Endothelial cell of umbilical vein (primary cell): ENCODE measurements at places on chromosomes 6 and 20. TPM values are rescaled to one million over a fixed set of nuclear protein-coding genes. Genes with fewer than 3 reads are reported as not detected.
A peak's percentile ranks its signal among the peaks of the same experiment; 100 is the strongest.

The GINS1 gene
- 19.4 and 26.3 TPM in 2 replicates for total RNA-seq

The SLC13A3 gene
- total RNA-seq: 0.09 and 0.40 TPM in 2 replicates

The TAAR8 gene
- not detected in 2 replicates for total RNA-seq

The KCNK16 gene
- not detected in 2 replicates for total RNA-seq

The MYB gene
- total RNA-seq: 0.53 and 0.58 TPM in 2 replicates

The CAGE1 gene
- total RNA-seq: not detected in 2 replicates

GRCh38 chr6:100559859-100560258 lies 95.1 kb upstream of the SIM1 start:
- H3K27me3 ChIP-seq: no peaks in the 10 kb centered on the region
- no peak overlapping the region for H3K27ac ChIP-seq
- H3K4me3 ChIP-seq: no peak overlapping the region

GRCh38 chr6:141482796-141483597 lies 649.7 kb upstream of the GJE1 start:
- no peak for DNase-seq
- H3K27me3 ChIP-seq: no peaks in the 10 kb centered on the region
- peaks cover 14% of the 10 kb centered on the region for H3K4me1 ChIP-seq
- H3K36me3 ChIP-seq: no peaks in the 10 kb centered on the region
- peak overlapping the region; percentile 25 for H3K27ac ChIP-seq

DNA sequence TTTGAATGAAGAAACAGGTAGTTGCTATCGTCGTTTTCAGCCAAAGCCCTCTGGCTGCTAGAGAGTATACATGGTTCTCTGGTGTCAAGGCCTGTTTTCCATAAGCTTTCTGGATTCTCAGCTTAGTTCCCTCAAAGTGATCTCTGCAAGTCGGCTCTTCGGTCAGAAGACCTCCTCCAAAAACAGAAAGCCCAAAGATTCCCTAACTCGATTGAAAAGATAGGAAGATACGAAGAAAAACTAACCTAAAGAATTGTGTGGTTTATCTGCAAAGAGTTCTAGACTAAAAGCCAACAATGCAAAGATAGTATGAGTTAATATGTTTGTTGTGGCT lies 545 bp upstream of the ASCC3 start:
- H3K27me3 ChIP-seq: no peaks in the 10 kb centered on the region
- peak overlapping the region; percentile 65 for H3K4me3 ChIP-seq
- no peak overlapping the region for H3K27ac ChIP-seq
- H3K4me1 ChIP-seq: peaks cover 16% of the 10 kb centered on the region

GRCh38 chr6:138765896-138766655 lies 7.5 kb upstream of the CCDC28A start:
- peaks cover 32% of the 10 kb centered on the region for H3K4me1 ChIP-seq
- H3K36me3 ChIP-seq: no peaks in the 10 kb centered on the region
- H3K4me3 ChIP-seq: no peak overlapping the region
- no peaks in the 10 kb centered on the region for H3K27me3 ChIP-seq

DNA sequence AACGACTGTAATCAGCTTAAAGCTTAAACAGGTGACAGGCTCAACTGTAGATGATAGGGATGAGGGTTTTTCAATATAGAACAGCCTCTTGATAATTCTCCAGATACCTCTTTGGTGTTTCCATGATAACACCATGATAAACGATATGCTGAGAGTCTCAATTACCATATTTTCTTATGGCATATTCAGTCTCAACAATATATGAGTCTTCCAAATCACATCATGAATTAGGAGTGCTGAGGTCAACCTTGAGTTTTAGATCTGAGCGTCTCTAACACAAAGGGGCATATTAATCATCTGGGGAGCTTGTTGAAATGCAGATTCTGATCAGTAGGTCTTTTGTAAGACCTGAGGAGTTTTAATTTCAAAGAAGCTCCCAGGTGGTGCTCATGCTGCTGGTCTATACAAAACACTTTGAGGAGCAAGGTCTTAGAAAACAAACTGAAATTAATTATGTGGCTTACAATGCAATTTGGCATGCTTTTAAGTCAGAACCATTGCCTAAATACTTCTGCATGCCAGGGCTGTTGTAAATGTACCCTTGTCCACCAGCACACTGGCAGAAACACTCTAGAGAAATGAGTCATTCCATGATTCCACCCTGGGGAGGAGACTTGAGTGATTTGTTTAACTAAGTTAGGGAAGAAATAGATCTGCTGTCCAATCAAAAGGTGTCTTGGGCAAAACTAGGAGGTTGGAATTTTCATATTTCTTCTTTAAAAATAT lies 49.6 kb downstream of the PTCHD4 start:
- DNase-seq: no peak
- no peak overlapping the region for H3K4me3 ChIP-seq
- H3K36me3 ChIP-seq: no peaks in the 10 kb centered on the region
- H3K27ac ChIP-seq: no peak overlapping the region
- no peaks in the 10 kb centered on the region for H3K27me3 ChIP-seq

DNA sequence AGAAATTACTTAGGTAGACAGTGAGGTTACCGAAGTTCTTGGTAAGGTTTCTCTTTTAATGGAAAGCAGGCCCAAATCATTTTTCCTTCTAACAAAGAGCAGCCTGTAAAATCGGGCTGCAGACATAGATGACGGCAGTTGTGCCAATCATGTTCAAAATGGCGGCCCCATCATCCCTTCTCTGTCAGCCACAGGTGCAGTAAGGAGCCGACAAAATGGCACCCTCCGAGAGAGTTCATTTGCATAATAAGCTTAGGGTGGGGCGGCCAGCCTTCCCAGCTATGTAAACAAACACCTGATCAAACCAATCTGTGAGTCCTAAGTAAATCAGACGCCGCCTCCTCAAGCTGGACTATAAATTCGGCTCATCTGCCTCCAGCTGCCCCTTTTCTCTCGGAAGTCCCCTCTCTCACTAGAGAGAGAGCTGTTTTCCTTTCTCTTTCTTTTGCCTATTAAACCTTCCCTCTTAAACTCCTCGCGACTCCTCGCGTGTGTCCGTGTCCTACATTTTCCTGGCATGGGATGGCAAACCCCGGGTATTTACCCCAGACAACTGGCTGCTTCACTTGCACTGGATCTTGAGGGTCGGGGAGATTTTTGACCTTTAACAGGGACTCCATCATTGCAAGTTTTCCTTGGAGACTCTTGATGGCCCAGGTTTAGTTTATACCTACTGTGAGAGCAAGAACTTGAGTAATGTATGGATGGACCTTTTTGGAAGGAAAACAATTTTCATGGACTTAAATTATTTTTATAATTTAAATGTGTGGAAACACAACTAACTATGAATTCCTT lies 8.9 kb upstream of the DDR1 start:
- H3K4me1 ChIP-seq: peaks cover 23% of the 10 kb centered on the region
- no peak overlapping the region for H3K4me3 ChIP-seq
- H3K27me3 ChIP-seq: no peaks in the 10 kb centered on the region
- no peaks in the 10 kb centered on the region for H3K36me3 ChIP-seq
- H3K27ac ChIP-seq: peak overlapping the region; percentile 55

GRCh38 chr6:27208042-27208441 lies 39.5 kb upstream of the PRSS16 start:
- H3K4me1 ChIP-seq: no peaks in the 10 kb centered on the region
- H3K4me3 ChIP-seq: no peak overlapping the region
- H3K36me3 ChIP-seq: no peaks in the 10 kb centered on the region
- no peak overlapping the region for H3K27ac ChIP-seq
- no peak for DNase-seq

GRCh38 chr20:23257848-23258746 lies 92.5 kb upstream of the NXT1 start:
- H3K27ac ChIP-seq: peak overlapping the region; percentile 98
- H3K4me1 ChIP-seq: peaks cover 39% of the 10 kb centered on the region
- no peaks in the 10 kb centered on the region for H3K27me3 ChIP-seq

- H3K27me3 ChIP-seq: peaks cover 86% of the 10 kb centered on the region
- no peak overlapping the region for H3K27ac ChIP-seq
- H3K4me1 ChIP-seq: no peaks in the 10 kb centered on the region
- H3K36me3 ChIP-seq: no peaks in the 10 kb centered on the region
Measured at GRCh38 chr20:21522481-21523280, 8.8 kb upstream of the NKX2-2 start.
